CD4-positive, CD25-positive, alpha-beta regulatory T cell (primary cell): ENCODE measurements at places on chromosomes 12 and 14.

- no peak for DNase-seq
- no peak overlapping the region for H3K27ac ChIP-seq
- H3K4me3 ChIP-seq, result no peak overlapping the region
- no peaks in the 10 kb centered on the region for H3K27me3 ChIP-seq
Measured at GRCh38 chr12:105352052-105352451, 21.6 kb downstream of the C12orf75 start.

- H3K36me3 ChIP-seq, result no peaks in the 10 kb centered on the region
- H3K27ac ChIP-seq, result no peak overlapping the region
- DNase-seq, result no peak
- H3K4me1 ChIP-seq, result no peaks in the 10 kb centered on the region
- no peak overlapping the region for H3K4me3 ChIP-seq
- H3K27me3 ChIP-seq, result no peaks in the 10 kb centered on the region
Measured at GRCh38 chr14:66281036-66281776, 205.0 kb upstream of the CCDC196 start.

GRCh38 chr12:102317155-102317554 is 119.5 kb upstream of the PMCH start:
- no peaks in the 10 kb centered on the region for H3K27me3 ChIP-seq
- no peak overlapping the region for H3K27ac ChIP-seq
- H3K4me1 ChIP-seq, result no peaks in the 10 kb centered on the region
- no peak for DNase-seq

GRCh38 chr12:12660201-12660600 is 35.8 kb downstream of the GPR19 start:
- DNase-seq, result no peak
- H3K4me3 ChIP-seq, result no peak overlapping the region
- peaks cover 5% of the 10 kb centered on the region for H3K36me3 ChIP-seq
- H3K4me1 ChIP-seq, result peaks cover 8% of the 10 kb centered on the region
- no peak overlapping the region for H3K27ac ChIP-seq

GRCh38 chr12:2177751-2178150 is 125.0 kb downstream of the CACNA1C start:
- H3K27ac ChIP-seq, result no peak overlapping the region
- no peak for DNase-seq
- no peak overlapping the region for H3K4me3 ChIP-seq
- H3K36me3 ChIP-seq, result no peaks in the 10 kb centered on the region

DNA sequence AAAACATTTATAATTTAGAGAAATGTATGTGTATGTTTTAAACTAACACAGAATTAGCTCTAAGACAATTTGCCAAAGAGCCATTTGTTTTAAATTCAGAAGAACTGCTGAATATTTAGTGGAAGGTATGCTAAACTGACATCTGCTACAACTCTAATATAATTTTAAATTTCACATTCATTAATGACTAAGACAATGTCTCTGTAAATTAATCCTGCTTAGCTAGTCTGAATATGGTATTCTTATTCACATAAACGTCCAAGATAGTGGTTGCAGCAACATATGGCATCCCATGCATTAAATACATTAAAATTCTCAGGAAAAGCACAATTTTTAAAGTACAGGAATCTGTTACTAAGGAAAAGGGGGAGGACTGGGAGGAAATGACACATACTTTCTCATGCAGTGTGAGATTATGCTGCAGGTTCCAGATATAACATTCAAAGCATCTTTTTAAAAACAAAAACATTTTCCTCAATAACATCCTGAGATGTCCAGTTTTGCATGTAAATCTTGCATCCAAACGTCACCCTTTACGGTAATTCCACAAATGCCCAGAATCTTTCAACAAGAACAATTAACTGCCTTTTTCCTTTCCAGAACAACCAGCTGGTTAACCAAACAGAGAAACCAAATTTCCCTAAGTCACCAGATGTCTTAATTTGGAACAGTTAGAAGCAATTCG is 26.9 kb downstream of the WDR89 start:
- no peak for DNase-seq
- no peak overlapping the region for H3K27ac ChIP-seq
- H3K4me3 ChIP-seq, result no peak overlapping the region
- peaks cover 4% of the 10 kb centered on the region for H3K4me1 ChIP-seq
- no peaks in the 10 kb centered on the region for H3K27me3 ChIP-seq
